Spleen (tissue), 13 donors: ENCODE measurements at places on chromosomes 3 and 15. TPM values are rescaled to one million over a fixed set of nuclear protein-coding genes. Genes with fewer than 3 reads are reported as not detected.

DNA sequence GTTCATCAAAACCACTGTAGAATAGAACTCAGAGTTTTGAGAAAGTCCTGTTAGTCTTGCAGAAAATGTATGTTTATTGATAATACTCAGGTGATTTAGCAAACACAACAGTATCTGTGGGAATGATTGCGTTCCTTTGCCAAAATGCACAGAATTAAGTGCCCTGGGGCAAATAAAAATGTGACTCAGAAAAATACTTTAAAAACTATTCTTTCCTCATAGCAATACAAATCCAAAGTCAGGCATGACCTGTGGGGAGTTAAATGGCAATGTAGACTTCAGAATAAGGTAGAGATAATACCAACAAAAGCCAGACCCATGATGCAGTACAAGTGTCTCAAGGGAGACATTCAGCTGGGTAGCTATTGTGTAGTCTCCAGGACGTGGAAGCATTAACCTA is 72.3 kb upstream of the SNTN start:
- no peak for DNase-seq
- no peak overlapping the region for H3K4me3 ChIP-seq
- H3K27me3 ChIP-seq = no peaks in the 10 kb centered on the region
- no peak overlapping the region for H3K27ac ChIP-seq
- no peaks in the 10 kb centered on the region for H3K36me3 ChIP-seq
- H3K4me1 ChIP-seq = no peaks in the 10 kb centered on the region

DNA sequence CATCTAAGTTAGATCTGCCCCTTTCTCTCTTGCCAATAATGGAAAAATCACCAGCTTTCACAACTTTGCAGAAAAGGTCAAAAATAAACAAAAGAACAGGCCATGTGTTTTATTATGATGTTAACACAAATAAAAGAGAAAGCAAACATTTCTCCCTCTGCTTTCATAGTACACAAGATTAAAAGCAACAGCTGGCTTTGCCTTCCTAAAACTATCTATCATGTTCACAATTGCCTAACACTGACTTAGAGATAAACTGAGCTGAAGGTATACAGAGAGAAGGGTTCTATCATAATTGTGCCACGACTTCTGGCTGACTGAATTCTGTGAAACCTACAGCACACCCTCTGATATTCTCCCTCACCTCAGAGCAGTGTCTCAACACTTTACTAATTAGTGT is 29.4 kb downstream of the AADAC start:
- H3K27me3 ChIP-seq = no peaks in the 10 kb centered on the region
- no peaks in the 10 kb centered on the region for H3K4me1 ChIP-seq
- no peak for DNase-seq
- H3K27ac ChIP-seq = no peak overlapping the region
- no peaks in the 10 kb centered on the region for H3K36me3 ChIP-seq

- no peak overlapping the region for H3K27ac ChIP-seq
- H3K36me3 ChIP-seq = no peaks in the 10 kb centered on the region
These were observed 52.4 kb upstream of the SELENOK start for GRCh38 chr3:53944028-53944427.

C3orf85 gene
- total RNA-seq = not detected

- H3K4me3 ChIP-seq = no peak overlapping the region
- H3K27me3 ChIP-seq = no peaks in the 10 kb centered on the region
- DNase-seq = no peak
These were observed 129.8 kb downstream of the SLC25A26 start for GRCh38 chr3:66350601-66351000.

DNA sequence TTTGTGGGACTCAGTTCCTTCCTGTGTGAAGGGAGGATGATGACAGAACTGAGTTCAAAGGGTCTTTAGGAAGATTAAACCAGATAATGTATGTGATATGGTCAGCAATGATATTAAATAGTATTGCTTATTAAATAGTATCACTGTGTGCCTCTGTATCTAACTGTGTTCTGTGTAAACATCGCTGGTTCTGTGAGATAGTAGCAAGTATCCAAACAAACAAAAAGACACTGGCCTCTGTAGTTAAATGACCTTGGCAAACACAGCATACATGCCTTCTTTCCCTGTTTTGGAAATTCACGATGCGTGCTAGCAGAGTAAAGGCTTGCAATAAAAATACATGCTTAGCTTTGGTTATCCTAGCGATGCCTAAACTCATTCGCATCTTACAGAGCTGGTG is 76.1 kb downstream of the MESD start:
- no peak overlapping the region for H3K27ac ChIP-seq
- H3K4me3 ChIP-seq = no peak overlapping the region
- no peak for DNase-seq
- H3K27me3 ChIP-seq = no peaks in the 10 kb centered on the region

DNA sequence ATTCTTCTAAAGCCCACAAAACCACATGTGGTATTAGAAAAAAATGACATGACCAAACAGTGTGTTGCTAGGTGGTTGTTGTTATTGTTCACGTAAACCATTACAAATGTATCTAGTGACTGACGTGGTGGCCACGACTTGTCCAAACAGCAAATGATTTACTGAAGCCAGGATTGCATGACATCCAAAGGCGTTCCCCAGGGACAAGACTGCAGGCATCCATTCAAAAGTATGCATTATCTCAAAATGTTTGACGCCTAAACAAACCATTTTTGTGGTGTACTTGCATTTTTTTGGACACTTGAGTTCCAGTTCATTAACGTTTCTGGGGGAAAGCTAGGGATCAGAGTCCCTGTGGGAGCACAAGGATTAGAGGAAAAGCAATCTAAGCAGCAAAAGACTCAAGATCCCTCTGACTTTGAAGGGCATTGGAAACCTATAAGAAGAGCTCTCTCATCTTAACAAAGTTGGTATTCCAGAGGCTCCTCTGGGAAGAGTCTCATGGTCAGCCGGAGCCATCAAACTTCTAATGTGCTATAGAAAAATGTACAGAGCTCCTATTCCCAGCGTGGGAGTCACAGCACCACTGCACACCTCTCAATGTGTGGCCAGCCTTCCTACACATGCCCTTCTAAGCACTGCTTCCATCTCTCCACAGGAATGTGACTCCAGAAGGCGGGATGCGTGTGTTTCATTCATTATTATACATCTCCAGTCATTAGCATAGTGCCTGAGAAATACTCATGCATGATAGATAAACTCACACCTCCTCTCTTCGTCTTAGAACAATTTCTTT is 62.9 kb downstream of the FBN1 start:
- no peaks in the 10 kb centered on the region for H3K27me3 ChIP-seq
- no peak for DNase-seq
- no peak overlapping the region for H3K27ac ChIP-seq
- H3K4me1 ChIP-seq = no peaks in the 10 kb centered on the region
- H3K4me3 ChIP-seq = no peak overlapping the region

LDHAL6B gene
- total RNA-seq = not detected
